Cardiac septum (tissue), 1 donor: ENCODE measurements at places on chromosomes 12 and 14.
A peak's percentile ranks its signal among the peaks of the same experiment; 100 is the strongest.

DNA sequence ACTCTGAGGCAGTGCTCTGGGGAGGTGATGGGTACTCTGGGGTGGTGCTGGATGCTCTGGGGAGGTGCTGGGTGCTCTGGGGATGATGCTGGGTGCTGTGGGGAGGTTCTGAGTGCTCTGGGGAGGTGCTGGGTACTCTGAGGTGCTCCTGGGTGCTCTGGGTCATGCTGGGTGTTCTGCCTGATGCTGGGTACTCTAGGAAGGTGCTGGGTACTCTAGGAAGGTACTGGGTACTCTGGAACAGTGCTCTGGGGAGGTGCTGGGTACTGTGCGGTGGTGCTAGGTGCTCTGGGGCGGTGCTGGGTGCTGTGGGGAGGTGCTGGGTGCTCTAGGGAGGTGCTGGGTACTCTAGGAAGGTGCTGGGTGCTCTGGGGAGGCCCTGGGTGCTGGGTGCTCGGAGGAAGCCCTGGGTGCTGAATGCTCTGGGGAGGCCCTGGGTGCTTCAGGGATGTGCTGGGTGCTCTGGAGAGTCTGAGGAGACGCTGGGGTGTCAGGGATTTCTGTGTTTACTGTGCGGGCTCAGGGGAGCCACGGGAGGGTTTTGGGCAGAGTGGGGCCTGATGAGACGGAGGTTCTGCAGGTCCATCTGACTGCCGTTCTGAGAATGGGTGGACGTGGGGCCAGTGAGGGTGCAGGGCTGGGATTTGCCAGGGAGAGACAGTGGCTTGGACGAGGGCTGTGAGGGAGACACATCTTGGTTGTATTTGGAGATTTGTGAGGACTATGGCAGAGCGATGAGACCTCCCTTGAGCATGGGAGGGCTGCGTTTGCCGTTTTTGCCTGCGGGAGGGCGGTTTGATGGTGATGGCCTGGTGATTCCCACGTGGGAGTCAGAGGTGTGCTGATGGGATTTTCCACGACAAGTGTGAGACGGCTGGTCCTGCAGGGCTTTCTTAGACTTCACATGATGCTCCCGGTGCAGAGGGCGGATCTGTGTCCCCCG, 30.0 kb downstream of the MMP17 start:
- DNase-seq, result no peak

DNA sequence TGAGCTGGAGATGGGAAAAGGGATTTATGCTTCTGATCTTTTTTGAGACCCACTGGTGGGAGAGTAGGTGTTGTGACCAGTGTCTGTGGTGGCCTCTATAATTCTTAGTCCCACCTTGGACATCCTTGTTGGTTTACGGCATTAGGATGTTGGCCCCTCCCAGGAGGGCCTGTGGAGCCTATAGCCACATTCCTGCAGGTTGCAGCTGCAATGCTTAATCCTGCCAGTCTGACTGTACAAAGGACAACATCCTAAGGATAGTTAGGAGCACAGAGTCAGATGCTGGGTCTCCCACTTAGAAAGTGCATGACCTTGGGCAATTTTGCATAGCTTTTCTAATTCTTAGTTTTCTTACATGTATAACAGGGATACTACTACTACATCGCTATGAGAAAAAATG, 150.9 kb upstream of the SLC38A2 start:
- DNase-seq, result no peak

DNA sequence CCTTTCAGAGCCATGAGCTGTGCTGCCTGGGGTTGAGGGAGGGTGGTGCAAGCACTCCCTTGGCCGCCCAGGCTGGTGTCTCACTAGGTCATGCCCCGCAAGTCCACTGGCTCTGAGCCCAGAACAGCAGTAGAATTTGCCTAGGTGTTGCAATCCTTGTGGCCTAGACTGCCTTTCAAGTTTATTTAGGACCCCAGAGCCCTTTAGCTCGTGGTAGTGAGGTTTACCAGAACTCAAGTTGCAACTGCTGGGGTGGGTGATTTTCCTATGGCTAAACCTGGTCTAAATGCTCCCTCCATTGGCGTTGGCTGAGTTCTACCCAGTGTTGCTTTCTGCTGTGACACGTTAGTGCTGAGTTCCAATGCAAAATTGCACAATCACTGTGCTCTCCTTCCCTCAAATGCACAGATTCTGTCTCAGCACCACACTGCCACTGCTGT, 287.2 kb downstream of the BCAT1 start:
- DNase-seq, result no peak

- DNase-seq, result peak; percentile 85
These were observed 50.4 kb downstream of the CHGA start for GRCh38 chr14:92973261-92973797.

DNA sequence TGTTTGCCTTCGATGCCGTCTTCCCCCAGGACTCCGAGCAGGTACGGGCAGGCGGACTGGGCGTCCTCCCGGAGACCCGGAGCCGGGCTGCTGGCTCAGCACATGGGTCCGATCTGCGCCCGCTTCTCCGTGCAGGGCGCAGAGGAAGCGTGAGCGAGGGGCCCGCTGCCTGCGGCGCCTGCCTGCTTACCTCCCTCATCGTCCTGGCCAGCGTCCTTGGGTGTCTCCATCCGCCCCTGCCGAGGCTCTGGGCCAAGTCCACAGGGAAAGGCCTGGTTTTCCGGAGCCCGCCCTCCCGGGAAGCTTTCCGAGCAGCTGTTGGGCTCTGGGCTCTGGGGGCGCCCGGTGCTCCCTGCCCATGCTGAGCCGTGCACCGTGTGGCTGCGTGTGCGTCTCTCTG, 33.5 kb downstream of the KIF26A start:
- no peak for DNase-seq

DNA sequence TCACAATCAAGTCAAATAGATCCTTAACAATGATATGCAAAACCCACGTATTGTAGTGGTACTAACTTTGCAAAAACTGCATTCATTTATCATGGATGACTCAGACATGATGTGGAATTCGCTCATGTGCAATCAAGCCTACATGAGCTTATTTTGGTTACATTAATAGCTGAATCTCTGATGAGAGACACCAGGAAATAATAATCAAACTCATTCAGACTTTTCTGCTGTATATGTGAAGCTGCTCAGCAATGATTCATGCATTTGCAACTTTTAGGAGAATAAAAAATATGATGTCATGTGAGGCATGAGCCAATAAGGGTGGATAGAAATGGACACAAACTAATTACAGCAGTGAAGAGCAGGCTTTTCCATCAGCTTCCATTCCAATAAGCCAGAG, 1075.8 kb upstream of the TMEM132C start:
- DNase-seq, result no peak

DNA sequence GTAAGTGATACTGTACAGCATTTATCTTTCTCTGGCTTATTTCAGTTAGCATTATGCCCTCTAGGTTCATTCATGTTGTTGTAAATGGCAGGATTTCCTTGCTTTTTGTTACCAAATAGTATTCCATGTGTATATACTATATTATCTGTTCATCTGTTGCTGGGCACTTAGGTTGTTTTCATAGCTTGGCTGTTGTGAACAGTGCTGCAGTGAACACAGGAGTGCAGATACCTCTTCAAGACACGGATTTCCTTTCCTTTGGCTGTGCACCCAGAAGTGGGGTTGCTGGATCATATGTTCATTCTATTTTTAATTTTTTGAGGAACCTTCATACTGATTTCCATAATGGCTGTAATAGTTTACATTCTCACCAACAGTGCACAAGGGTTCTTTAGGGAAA, 21.5 kb downstream of the EP400 start:
- DNase-seq, result no peak

GRCh38 chr12:65565601-65566560, 258.4 kb upstream of the HMGA2 start:
- no peak for DNase-seq

- no peak for DNase-seq
These were observed 29.2 kb downstream of the GLRX5 start for GRCh38 chr14:95564060-95564459.

DNA sequence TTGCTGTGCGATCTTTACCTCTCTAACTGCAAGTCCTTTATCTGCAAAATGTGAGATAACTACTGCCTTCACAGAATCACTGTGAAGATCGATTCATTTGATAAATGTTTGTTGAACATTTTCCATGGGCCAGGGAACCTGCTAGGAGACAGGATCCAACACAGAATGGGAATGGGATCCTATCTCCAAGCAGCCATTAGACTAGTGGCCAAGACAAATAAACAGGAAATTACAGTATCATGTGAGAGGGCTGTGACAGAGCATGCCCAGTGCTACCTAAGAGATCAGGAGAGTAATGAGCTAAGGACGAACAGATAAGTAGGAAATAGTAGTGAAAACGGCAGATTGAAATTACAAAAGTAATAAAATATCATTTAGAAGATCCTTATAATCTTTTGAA, 105.7 kb downstream of the GRIN2B start:
- no peak for DNase-seq

DNA sequence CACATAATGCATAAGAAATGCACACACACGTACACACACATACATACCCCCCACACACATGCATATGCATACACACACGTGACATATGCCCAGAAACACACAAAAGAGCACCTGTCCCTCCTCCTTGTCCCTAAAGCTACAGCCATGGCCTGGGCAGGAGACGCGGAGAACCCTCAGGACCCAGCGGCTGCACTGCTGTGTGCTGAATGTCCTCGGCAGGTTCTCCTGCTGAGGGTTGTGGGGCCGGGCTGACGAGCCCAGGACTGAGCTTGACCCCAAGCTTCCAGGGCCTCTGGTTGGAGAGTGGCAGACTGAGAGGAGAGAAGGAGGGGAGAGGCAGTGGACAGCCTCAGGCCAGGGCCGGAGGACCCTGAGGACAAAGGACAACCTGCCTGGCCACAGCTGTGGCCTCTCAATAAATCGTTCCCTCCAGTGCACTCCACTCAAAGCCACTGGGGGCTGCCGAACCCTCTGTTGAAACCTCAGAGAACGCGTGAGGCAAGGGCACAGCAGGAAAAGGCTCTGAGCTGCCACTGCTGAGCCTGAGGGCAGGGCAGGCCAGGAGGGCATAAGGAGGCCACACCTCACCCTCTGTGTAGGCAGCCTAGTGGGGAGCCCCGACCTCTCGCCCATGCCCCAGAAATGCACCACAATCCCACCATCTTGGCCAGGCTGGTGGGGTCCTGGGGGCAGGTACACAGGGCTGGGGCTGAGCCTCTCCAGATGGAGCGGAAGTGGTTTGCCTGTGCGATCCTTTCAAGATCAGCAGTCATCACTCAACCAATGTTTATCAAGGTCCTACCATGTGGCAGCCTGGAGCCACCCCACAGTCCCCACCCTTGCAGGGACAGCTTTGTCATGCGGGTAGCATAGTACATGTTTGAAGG, 3.1 kb downstream of the CACNA2D4 start:
- DNase-seq, result peak; percentile 64

- DNase-seq, result no peak
These were observed 230.3 kb downstream of the AACS start for GRCh38 chr12:125295550-125295949.

DNA sequence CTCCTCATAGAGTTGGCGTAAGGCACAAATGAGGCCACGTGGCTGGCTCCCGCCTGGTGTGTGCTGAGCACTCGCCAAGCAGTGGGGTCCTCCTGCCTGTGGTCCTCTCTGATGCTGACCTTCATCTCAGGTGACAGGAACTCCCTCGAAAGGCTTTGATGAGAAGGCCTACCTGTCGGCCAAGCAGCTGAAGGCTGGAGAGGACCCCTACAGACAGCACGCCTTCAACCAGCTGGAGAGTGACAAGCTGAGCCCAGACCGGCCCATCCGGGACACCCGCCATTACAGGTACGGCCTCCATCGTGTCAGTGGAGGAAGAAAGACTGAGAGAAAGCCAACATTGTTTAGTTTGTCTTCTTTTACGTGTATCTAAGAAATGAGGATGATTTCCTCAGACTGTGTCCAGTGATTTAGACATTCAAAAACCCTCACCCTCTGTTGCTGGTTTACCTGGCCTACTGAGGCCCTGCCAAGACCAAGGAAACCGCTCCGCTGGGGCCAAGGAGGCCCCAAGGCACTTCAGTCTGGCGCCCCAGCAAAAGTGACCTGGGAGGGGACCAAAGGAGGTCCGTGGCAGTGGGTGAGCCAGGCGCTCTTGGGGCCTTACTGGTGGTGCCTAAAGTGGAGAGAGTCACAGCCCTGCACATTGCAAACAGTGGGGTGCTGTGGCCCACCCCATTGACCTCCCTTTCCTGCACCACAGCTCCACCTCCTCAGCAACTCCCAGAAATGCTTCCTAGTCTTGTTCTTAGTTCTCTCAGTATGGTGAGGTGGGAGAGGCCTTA, 60.8 kb downstream of the GALNT16 start:
- peak; percentile 71 for DNase-seq

DNA sequence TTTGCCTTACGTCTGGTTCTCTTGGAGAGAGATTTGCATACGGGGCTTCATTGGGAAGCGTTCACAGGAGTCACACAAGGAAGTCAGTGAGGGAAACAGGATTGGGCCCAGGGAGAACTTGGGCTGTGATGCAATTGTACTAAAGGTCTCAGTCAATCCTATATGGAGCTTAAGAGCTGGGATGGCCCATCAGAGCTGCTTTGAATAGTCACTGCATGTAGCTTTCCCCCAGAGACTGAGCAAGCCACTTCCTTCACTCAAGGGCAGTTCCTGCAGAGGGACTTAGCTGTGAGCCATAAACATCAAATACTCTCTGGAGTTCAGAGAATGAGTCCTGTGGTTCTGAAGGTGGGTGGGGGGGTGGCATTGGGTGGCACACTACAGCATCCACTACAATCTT, 605.4 kb downstream of the MED13L start:
- no peak for DNase-seq

GRCh38 chr12:31524791-31525495, 66.0 kb downstream of the DENND5B start:
- DNase-seq, result no peak

DNA sequence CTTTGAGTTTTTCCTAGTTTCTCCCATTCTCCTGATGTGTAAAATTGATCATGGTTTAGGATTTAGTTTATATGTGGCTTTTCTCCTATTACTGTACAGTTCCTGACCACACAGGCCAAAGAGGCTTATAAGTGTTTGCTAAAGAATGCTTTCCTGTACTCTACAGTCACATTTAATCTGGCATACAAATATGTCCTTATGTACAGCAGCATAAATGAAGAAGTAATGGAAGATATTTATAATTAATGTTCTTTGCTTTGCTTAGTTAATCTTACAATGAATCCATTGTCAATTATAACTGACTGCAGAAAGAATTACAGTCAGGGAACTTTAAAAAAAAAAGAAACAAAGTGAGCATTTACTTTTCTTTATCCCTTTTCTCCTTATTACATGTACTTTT, 293.9 kb downstream of the KCNC2 start:
- no peak for DNase-seq

DNA sequence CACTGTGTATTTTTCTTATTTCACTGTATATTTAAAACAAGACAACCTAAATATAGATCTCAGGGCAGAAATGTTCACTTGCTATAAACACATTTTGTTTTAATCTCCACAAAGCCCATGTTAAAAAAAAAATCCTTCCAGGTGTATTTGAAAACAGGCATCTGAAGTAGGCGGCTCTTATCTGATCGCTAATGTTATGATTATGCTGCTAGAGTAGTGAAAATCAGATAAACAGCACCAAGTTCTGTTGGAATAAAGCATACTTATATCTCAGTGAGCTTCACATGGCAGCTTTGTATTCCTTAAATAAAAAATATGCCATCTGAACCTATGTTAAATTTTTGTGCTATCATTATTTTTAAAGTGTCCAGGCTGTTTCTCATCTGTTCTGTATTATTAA, 47.6 kb upstream of the PZP start:
- DNase-seq, result no peak

GRCh38 chr12:95322326-95322725, 104.7 kb downstream of the VEZT start:
- no peak for DNase-seq

GRCh38 chr12:21769307-21769706, 5.2 kb downstream of the KCNJ8 start:
- no peak for DNase-seq

GRCh38 chr12:17017402-17017801, 411.4 kb upstream of the LMO3 start:
- DNase-seq, result no peak

- DNase-seq, result no peak
These were observed 336.4 kb downstream of the PCNX1 start for GRCh38 chr14:71243697-71244096.
